ENCODE measurements at places on chromosomes 4 and X. TPM values are rescaled to one million over a fixed set of nuclear protein-coding genes. Genes with fewer than 3 reads are reported as not detected.

DNA sequence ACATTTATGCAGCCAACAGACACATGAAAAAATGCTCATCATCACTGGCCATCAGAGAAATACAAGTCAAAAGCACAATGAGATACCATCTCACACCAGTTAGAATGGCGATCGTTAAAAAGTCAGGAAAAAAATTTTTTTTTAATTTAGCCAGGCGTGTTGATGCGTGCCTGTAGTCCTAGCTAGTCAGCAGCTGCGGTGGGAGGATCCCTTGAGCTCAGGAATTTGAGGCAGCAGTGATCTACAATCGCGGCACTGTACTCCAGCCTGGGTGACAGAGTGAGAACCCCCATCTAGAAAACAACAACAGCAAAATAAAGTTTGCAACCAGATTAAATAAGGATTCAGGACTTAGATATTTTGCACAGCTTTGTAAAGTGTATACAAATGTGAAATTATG is 65.7 kb upstream of the ALG13 start:
- ATAC-seq, result no peak

DNA sequence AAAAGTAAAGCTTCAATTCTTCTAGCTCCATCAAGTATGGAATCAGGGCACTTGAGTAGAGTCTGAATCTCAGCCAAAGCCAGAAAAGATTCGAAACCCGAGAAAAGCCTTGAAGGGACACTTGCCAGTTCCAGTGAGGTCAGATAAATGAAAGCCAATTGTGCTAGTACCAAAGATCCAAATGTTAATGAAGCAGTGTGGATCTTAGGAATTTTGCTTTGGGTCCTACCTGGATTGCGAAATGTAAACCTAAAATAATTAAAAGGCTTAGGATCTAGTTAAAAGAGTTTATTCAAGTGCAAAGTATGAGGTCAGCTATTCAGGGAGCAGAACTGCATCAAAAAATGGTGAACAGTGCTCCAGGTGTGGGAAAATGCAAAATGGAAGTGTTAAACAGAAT is 552.6 kb downstream of the NAP1L3 start:
- no peak for ATAC-seq

- no peak for ATAC-seq
Observed at GRCh38 chrX:124028182-124028581, 66.7 kb downstream of the STAG2 start.

DNA sequence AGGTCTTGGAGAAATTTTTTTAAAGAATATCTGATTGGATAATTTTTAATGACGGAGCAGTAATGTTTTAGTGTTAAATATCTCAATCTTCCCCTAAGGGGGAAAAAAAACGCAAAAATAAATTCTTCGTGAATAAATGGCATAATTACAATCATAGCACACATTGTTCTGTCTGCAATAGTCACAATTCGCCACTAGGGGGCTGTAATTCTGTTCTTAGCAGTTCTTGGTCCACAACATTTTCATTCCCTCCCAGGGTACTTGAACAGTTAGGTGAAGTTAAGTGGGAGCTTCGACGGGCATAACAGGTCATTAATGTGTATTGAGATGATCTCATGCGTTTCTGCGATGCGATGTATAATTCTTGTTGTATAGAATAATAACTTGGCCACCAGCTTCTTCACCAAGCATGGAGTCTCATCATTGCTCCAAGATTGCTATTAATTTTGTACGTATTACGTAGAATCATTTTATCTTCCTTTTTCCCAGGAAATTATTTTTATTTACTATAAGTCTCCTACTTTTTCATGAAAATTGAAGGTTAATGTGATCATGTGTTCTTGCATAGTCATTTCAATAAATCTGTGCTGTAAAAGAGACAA is 27.2 kb downstream of the HTR2C start:
- ATAC-seq, result no peak

SFRP2 gene
- not detected for total RNA-seq

SLC7A11 gene
- 5.7 TPM for total RNA-seq

HTRA3 gene
- total RNA-seq, result not detected

CXCL11 gene
- not detected for total RNA-seq
